G401 (cell line): ENCODE measurements at places on chromosomes 1 and 21.

DNA sequence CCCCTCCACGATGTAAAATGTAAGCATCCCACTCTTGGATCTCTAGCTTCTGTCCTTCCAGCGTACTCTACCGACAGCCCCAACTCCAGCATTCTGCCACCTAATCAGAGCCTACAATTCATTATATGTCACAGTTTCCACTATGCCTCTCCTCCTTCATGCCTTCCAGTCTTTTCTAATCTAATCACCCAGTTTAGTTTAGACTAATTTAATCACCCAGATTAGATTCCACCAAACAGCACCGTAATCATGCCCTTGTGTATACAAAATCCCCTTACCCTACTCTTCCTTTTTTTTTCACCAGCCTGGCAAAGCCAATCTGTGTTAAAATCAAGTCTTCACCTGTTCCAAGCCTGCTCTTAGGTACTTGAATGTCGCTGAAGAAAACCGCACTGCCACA is 49.8 kb upstream of the KANK4 start:
- DNase-seq: no peak

DNA sequence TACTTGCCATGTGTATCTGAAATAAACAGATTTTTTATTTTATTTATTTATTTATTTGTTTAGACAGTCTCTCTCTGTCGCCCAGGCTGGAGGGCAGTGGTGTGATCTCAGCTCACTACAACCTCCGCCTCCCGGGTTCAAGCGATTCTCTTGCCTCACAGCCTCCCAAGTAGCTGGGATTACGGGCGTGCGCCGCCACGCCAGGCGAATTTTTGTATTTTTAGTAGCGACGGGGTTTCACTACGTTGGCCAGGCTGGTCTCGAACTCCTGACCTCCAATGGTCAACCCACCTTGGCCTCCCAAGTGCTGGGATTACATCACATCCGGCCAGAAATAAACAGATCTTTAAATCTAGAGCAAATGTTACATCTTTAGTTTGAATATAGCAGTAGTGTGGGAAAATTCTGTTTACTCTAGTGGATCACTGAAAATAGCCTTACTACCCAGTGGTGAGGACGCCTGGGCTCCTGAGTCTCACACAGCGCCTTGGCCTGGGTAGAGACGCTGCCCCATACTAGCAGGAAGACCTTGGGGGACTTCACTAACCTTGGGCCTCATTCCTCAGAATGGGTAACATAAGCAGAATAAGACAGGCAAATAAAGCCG is 709 bp downstream of the GART start:
- no peak for DNase-seq

- DNase-seq: no peak
Measured at GRCh38 chr1:151069103-151069486, 1.5 kb upstream of the GABPB2 start.

GRCh38 chr1:155254228-155254713 is 1.0 kb downstream of the ENTREP3 start:
- DNase-seq: peak; percentile 15

DNA sequence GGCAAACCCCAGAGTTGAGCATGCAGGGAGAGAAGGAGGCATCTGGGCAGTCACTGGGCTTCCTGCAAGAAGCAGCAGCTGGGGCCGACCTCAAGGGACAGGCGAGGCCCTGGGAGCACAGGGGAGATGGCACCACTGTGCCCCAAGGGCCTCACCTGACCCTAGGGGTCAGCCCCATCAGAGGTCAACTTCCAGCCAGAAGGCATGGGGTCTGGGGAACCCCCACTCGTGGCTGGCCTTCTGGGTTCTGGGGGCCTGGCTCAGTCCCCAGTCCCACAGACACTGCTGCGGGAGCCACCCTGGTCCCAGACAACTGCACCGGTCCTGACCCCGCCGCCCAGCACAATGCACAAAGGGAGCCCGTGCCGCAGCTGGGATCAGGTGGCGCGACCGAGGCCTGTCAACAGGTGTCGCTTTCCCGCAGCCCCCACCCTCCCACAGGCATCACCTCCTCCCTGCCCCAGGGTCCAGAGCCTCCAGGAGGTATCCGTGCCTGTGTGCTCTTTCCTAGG is 6.2 kb downstream of the WNT9A start:
- no peak for DNase-seq

DNA sequence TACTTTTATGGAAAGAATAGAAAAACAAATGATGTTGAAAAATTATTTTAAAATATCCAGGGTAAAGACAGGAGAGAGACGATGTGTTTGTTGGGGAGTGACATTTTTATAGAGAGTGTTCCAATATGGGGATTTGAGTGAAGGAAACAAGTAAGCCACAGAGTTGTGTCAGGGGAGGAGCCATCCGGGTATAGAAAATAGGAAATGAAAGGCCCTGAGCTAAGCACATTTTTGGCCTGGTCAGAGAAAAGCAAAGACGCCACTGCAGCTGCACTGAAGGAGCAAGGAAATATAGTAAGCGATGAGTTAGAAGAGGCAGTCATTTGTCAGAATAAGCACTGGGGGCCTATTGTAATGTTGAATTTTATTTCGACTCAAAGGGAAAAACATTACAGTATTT is 107.3 kb upstream of the ADGRL4 start:
- no peak for DNase-seq

DNA sequence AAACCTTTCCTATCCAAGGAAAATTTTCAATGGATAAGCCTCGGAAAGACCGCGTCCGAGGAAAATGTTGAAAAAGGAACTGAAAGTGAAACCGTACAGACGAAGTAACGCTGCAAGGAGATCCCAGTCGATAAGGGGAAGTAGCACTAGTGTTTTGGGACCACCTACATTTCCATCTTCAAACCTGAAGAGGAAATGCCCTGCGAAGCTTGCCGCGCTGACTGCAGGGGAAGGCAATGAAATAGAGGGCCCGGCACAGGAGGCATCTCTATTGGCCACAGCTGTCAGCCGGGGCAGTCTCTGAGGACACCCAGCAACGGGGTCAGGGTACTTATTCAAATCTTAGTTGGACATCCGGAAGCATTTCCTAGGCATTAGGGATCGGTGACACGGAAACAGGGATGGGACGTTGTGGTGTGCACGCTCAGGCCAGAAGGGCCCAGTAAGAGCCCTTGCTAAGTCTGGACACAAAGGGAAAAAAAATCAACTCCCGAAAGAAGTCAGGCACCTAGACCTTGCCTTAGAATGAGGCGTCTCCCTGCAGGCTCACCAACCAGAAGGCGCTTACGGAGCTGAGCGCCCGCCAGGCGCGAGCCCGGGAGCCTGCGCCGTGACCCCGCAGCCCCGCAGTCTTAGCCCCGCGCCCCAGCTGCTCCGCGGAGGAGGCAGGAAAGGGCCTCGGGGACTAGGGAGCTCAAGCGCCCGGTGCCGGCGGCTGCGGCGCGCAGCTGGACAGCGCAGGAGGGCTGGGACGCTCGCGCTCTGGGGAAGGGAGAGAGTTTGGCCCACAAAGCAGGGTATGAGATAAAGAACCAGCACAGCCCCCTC is 655 bp downstream of the USF1 start:
- DNase-seq: peak; percentile 64

DNA sequence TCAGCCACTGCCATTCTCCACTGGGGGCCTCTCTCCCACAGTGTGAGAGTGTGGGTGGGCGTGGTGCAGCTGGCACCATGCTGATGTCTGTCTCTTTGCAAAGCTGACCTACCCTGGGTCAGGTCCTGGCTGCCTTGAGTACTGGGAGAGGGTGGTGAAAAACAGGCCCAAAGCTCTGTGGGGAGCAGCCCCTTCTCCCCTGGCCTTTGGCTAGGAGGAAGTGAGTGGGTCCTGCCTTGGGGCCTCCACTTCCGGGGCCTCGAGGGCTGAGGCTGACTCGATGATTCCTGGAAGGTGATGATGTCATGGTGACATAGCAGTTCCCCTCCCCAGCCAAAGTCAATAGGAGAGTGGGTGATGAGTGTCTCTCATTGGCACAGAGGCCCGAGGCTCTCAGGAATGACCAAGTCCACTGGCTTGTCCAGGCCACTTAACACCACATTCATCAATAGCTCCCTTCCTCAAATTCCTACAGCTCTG is 53.0 kb downstream of the IER5 start:
- no peak for DNase-seq

- peak; percentile 29 for DNase-seq
Measured at GRCh38 chr1:32447469-32448185, 17.2 kb upstream of the ZBTB8B start.

- DNase-seq: no peak
Measured at GRCh38 chr1:226596531-226597165, 48.1 kb downstream of the STUM start.
